ENCODE measurements at places on chromosomes 1 and 21. TPM values are rescaled to one million over a fixed set of nuclear protein-coding genes. Genes with fewer than 3 reads are reported as not detected.
A peak's percentile ranks its signal among the peaks of the same experiment; 100 is the strongest.

- DNase-seq: peak; percentile 85
Measured at GRCh38 chr1:206513312-206514111, 6.2 kb downstream of the RASSF5 start.

DNA sequence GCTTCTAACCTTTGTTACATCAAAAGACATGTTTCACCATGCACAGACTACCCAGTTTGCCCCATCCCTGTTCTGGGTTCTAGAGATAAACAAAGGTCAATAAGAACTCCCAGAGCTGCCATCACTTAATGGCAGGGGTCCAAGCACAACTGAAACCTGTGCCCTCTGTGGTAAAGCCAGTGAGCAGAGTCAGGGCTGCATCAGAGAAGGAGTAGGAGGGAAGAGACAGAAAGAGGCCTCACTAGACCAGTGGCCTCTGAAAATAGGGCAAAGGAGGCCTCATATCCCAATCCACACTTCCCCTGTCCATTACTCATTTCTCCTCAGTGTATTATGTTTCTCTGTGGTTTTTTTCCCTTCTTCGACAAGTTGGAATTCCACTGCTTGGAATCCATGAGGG lies 10.2 kb downstream of the ATP1A2 start:
- peak; percentile 90 for DNase-seq

- DNase-seq: no peak
Measured at GRCh38 chr1:11670747-11671146, 6.7 kb downstream of the FBXO6 start.

GRCh38 chr1:171115280-171115897 lies 24.7 kb downstream of the FMO3 start:
- no peak for DNase-seq

DNA sequence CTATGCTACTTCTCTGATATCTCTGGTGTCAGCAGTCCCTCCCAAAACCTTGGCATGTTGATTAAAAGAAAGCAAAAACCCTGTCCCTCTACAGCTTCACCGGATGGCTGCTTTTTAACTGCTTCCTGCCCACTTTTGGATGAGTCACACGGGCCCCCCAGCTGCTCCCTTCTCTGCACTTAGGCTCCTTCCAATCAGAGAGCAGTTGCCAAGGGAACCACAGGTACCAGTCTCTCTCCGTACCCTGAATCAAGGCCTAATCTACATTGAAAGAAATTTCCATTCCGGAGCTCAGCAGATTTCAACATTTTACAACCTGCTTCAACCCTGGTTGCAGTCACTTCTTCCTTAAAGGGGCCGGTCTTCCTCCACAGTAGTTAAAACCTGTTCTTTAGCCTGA lies 70.6 kb upstream of the GJB5 start:
- no peak for DNase-seq

- no peak for DNase-seq
Measured at GRCh38 chr21:42362700-42363099, 3.6 kb downstream of the TFF1 start.

DNA sequence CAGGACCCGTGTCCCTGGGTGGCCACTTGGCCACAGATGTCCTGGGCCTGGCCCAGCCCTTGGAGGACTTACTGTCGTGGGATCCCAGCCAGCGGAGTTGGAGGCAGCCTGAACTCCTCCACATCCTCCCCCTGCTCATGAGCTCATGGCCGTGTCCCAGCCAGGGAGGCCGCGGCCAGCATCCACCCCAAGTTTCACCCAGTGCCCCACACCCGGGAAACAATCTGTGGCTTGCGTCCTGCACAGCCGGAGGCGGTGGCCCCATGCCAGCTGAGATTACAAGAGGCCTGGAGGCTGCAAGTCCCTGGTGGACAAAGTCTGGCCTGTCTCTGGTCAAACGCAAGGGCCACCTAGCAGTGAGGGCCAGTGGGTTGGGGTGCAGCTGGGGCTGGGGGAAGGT lies 27.5 kb upstream of the TMEM52 start:
- DNase-seq: peak; percentile 28

DNA sequence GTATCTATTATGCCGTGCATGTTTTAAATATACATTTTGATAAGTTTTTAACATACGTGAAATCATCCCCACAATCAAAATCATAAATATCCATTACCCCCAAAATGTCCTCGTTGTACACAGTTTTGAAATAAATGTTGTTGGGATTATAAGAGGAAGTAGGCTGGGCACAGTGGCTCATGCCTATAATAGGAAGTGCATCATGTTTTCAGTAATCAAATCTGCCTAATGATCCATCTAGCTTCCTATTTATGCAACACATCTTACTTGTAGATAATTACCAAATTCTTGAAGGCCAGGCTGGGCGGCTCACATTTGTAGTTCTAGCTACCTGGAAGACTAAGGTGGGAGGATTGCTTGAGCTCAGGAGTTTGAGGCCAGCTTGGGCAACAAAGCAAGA lies 15.0 kb upstream of the IFNGR2 start:
- DNase-seq: no peak

DNA sequence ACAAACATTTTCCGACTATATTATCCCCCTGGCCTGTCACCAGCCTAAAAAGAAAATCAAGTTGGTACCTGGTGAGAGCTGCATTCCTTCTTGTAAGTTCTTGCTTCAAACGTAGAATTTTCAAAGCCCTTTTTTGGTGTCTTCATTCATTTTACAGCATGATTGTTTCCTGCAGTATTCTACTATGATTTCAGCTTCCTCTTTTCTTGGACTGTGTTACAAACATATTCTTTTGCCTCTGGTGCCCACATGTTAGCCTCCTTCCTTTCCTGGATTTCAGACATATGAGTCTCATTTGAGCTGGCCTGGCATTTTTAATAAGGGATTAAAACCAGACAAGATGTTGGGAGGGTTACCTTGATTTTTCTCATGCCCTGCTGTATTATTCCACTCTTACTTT lies 142.5 kb downstream of the PIGK start:
- no peak for DNase-seq

DNA sequence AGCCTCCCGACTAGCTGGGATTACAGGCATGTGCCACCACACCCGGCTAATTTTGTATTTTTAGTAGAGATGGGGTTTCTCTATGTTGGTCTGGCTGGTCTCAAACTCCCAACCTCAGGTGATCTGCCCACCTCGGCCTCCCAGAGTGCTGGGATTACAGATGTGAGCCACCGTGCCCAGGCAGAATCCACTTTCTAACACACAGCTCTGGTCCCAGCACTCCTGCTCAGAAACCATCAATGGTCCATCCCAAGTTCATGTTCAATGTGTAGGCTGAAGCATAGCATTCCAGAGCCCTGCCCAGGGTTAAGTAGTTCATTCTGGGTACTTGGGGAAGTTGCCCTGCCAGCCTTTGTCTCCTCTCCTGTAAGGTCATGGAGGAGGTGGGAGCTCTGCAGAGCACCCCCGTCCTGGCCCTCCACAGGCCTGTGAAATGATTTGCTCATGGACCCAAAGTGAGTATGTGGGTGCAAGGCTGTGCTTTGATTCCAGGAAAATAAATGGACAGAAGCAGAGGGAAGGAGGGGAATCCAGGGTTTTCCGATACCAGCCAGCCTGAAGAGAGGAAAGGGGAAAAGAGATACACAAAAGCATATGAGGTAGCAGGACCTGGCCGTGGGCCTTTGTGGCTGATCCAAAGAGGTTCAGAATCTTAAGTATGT lies 55.2 kb downstream of the NENF start:
- no peak for DNase-seq

DNA sequence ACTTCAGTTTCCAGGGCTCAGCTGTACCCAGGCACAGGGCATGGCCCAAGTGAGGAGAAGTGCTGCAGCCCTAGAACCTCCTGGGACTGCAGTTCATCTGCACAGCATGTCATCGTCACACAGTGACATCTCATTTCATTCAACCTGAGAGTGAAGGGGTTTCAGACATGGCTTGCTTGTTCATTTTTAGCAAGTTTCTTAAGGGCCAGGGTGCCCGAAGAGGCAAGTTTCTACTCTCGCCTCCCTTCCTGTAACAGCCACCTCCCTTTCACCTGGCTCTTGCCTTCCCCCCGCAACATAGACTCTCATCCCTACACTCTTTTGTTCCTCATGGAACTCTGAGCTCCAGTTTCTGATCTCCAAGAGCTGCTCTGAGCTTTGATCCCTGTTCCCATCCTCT lies 108.1 kb downstream of the C1orf21 start:
- DNase-seq: no peak

- peak; percentile 44 for DNase-seq
Measured at GRCh38 chr1:230825761-230826160, 42.6 kb downstream of the C1orf198 start.

DNA sequence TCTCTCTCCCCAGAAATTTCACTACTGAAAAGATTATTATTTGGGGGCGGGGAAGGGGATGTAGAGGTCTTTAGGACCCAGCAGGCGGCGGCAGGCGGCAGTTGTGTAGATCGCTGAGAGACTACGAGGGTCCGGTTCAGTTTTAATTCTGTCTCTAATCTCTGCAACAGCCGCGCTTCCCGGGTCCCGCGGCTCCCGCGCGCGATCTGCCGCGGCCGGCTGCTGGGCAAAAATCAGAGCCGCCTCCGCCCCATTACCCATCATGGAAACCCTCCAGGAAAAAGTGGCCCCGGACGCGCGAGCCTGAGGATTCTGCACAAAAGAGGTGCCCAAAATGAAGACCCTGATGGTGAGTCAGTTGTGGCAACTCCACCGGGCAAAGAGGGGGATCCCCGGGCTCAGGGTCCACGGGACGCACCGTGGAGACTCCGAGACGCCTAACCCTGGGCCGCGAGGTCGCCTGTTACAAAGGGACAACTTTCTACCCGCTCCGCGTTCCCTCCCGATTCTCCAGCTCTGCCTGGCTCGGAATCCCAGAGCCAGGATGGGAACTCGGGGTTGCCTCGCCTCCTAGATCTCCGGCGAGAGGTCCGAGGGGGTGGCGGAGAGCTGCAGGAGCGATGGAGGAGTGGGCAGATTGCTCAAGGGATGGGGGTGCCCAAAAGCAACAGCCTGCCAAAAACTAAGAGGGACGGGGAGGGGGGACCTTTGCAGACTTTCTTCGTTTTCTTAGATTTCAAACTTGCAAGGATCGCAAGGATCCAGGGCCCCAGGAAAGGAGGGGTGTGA lies at the start of gene ST6GALNAC5:
ST6GALNAC5 (plus strand) TSS at position 139 of the 789 bp plus-strand sequence.
- DNase-seq: peak; percentile 56

DNA sequence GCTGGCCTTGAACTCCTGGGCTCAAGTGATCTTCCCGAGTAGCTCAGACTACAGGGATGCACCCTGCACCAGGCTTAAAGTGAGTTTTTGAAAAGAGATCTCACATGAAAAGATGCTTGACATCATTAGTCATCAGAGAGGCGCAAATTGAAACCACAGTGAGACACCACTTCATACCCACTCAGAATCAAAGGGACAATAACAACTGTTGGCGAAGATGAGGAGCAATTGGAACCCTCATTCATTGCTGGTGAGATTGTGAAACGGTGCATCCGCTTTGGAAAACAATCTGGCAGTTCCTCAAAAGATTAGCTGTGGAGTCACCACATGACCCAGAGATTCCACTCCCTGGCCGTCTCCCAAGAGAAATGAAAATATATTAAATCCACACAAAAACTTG lies 122.3 kb downstream of the PGBD5 start:
- DNase-seq: peak; percentile 95

DNA sequence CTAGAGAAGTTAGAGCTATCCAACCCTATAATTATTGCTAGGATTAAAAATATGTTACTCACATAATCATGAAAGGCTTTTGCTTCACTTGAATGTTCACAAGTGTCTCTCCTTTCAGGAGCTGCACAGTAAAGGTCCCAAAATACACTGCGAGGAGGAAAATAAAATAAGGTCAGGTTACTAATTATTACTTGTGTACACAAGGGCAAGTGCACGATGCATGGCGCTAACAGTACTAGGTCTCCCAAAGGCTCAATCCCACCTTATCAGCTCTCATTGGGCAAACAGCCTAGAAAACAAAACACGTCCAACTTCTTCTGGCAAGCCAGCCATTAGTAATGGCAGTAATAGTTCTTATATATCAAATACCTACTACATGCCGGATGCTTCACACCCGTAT lies 4.4 kb downstream of the SSBP3 start:
- no peak for DNase-seq

GRCh38 chr1:10617931-10618885 lies 143.5 kb downstream of the PEX14 start:
- no peak for DNase-seq

DNA sequence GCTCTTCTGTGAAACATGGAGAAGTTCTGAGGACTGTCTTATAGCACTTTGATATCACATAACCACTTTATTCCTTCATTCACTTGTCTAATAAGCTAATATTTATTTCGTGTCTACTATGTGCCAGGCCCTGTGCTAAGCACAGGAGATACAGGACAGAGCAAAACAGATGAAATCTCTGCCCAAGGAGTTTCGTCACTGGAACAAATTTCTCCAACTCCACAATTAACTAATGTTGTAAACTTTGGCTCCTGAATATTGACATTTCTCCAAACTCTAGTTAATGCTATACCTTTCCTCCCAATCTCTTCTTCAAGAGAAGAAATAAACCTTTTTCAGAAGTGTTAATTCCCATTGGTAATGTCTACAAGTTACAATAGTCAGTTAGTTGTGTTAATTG lies 24.8 kb upstream of the OR10J5 start:
- no peak for DNase-seq

Gene USH2A
- 0.21 TPM for total RNA-seq

Gene NHLH1
- total RNA-seq: 0.51 TPM

Gene EPHB2
- total RNA-seq: 4.2 TPM

Gene PROX1
- total RNA-seq: 6.7 TPM

Gene GPA33
- total RNA-seq: not detected

Data from myocyte (in vitro differentiated cells).